ENCODE measurements at places on chromosomes 16 and 17.

- DNase-seq = no peak
These were observed 19.9 kb upstream of the MLKL start for GRCh38 chr16:74720579-74720978.

DNA sequence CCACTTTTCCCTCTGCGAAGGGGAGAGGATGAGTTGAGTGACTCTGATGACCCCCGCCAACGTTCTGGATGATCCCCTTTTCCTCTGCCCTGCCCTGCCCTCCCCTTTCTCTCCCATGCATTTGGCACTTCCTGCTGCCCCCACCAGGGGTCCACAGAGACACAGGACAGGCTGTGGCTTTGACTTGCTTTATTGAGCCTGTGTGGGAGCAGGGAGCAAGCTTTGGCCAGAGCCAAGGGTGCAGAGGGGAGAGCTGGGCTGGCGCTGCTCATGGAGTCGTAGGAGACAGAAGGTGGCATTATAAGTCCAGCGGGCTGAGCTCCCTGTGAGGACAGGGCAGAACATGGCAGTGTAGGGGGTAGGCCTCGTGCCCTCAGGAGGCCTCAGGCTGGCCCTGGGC is 1.6 kb downstream of the PPY start:
- peak; percentile 48 for DNase-seq

DNA sequence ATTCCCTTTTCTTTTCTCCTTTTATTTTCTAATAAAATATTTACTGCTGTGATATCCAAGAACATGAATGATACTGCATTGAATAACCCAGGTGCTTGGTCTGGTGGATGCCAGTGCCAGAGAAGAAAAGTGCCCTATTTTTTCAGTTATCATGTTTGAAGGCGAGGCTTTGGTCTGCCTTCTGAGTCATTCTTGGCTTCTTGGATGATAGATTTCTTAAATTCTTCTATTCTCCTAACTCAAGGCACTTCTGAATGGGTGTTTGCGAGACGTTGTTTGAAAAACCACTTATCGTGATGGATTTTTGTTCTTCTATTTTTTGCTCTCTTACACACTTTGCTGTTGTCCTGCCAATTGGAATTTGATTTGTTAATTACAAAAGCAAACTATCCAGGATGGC is 66.7 kb downstream of the FTO start:
- DNase-seq = no peak

DNA sequence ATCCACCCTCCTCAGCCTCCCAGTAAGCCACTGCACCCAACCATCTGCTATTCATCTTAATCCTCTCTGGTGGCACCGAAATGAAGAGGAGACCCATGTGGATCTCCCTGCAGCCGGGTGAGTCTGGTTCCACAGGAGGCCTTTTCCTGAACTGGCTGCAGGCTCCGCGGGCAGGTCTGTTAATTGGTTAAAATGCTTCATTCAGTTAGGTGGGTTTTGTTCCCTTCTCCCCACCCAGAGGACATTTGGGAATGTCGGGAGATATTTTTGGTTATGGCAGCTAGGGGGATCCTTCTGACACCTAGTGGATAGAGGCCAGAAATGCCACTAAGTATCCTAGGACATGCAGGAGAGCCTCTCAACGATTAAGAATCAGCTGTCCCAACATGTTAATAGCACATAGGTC is 16.7 kb downstream of the C16orf54 start:
- peak; percentile 64 for DNase-seq

- DNase-seq = peak; percentile 2
These were observed 64.5 kb upstream of the RBFOX1 start for GRCh38 chr16:7268182-7268581.

DNA sequence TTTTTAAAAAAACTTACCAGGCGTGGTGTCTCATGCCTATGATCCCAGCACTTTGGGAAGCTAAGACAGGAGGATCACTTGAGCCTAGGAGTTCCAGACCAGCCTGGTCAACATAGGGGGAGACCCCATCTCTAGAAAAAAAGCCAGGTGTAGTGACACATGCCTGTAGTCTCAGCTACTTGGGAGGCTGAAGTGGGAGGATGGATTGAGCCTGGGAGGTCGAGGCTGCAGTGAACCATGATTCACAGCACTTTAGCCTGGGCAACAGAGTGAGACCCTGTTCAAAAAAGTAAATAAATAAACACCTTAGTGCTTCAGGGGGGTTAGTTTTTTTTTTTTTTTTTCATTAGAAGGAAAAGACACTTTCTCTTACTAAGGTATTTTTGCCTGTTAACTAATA is 58.9 kb upstream of the LRRC37A3 start:
- no peak for DNase-seq

DNA sequence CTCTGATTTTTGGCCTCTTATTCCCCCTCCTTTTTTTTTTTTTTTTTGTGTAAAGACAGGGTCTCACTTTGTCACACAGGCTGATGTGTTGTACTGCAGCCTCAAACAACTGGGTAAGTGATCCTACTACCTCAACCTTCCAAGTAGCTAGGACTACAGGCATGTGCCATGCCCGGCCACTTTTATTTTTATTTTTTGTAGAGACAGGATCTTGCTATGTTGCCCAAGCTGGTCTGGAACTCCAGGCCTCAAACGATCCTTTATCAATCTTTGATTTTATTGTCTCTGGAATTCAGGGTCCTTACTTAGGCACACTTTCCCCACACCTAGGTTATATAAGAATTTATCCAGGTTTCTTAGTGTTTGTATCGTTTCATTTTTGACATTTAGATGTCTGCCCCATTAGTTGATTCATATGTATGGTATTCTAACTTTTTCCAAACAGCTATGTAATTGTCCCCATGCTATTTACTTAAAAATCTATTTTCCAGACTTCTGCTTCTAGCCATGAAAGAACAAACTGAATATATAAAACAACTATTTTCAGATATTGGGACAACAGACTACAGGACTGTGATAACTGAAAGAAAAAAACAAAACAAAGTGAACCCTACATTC is 13.9 kb downstream of the CMC2 start:
- DNase-seq = no peak

DNA sequence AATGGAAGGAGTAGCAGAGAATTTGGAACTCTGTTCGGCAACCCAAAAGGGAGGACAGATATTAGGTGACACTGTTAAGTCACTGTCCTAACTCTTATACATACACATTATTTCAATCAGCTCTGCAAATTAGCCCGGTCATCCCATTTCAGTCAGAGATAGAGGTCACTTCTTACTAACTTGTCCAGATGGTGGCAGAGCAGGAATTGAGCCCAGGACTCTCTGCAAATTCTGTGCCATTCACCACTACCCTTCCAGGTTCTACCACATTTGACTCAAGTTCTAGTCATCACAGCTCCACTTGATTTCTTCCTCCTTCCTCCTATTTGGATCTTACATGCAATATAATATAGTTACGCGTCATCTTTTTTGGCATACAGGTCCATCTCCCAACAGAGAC is 35.9 kb upstream of the NUDT7 start:
- DNase-seq = no peak

GRCh38 chr16:29806099-29806579 is at the start of gene MAZ:
Gene MAZ (plus strand): TSS chr16:29806529. CDS start chr16:29806702, 173 bp downstream.
- no peak for DNase-seq

DNA sequence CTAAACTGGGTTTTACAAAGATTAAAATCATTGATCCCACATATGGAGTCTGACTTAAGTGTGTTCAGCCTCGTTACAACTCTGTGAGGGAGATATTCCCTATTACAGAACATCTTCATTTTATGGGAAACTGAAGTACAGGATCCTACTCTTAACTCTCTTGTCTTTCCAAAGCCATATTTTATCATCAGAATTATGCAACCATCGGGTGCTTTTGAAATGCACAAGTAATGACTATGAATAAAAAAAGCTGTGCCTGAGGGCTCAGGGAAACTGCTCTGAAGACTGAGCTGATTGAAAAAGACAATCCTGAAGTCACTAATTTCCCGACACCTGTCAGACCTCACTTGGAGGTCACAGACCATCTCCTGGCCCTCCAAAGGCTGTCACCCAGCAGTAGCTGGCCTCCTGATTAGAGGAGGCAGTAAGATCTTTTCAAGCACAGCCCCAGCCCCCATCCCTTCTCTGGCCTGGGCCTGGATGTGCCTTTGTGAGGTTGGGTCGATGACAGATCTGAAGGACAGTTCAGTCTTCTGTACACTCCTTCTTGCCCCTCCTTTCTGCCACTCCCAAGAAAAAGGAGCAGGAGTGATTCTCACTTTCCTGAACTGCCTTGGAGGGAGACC is 5.6 kb downstream of the AKAP1 start:
- no peak for DNase-seq

Measured in dermis blood vessel endothelial cell (primary cell).